ENCODE measurements at places on chromosomes 4 and X.

DNA sequence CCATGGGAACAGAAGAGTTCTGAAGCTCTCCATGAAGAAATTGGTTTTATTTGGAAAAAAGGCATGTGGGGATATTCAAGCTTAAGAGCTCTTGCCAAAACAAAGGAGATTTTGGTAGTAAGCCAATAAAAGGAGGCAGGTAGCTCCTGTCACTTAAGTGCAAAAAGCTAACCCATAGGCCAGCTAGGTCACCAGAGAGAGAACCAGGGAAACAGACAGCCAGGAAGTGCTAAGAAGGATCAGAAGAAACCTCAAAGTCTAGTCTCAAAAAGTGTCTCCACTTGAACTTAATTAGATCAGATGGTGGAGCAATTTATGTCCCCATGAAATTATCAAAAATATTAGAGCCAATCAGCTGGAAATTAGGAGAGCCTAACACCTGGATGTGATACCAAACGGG, 49.2 kb downstream of the CD40LG start:
- DNase-seq: no peak

- DNase-seq: no peak
Observed at GRCh38 chr4:20062054-20062453, 189.7 kb upstream of the SLIT2 start.

GRCh38 chr4:139988863-139989765, 164.9 kb downstream of the MAML3 start:
- DNase-seq: no peak

- peak; percentile 57 for DNase-seq
Observed at GRCh38 chrX:133792198-133792953, 193.0 kb downstream of the GPC3 start.

DNA sequence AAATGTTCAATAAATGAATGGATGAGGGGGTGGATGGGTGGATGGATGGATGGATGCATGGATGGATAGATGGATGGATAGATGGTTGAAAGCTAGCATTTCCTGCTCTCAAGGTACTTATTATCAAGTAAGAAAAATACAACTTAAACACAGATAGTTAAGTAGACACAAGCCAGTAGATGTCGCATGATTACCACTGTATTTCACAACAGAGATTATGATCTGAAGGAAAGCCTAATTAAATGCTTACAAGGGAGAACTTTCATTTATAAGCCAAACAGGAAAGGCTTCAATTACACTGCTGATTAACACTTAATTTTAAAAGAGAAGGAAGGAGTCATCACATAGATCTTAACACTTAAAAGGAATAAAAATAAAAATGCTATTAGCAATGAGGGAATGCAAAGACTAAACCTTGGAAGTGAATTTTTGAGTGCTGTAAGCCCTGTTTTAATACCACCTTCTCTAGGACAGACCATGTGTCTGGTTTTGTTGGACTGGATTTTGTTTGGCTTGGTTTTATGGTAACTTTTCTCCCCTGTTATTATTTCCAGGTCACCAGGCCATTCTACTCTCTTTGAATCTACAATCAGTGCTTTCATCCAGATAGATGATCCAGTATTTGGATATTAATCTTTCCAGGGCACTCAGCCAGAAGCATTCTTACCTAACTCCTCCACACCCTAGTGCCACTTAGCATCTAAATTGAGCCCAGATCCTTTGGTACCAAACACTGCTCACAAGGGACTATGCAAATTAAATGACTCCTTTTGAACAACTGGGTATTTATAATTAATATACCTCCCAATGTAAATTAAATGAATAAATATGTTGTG, 75.5 kb upstream of the SLC39A8 start:
- DNase-seq: no peak

DNA sequence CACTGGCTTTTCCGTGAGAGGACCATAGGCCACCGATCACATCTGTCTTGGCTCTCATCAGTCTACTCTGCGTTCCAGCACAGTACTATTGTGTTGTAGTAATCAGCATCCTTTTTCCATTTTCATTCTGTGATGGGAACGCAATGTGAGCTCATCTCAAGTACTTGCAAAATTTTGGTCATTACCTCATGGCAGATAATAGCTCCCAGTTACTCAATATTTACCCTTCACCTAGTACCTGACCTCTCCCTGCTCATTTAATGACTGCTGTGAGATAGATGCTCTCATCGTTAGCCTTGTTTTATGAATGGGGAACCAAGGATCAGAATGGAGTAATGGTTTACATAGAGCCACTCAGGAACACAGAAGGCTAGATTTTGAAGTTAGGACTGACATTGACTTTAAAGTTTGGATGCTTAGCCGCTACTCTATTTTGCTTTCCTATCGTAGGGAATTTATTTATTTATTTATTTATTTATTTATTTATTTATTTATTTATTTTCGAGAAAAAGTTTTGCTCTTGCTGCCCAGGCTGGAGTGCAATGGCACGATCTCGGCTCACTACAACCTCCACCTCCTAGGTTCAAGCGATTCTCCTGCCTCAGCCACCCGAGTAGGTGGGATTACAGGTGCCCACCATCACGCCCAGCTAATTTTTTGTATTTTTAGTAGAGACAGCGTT, 6.5 kb upstream of the GPR101 start:
- DNase-seq: no peak

DNA sequence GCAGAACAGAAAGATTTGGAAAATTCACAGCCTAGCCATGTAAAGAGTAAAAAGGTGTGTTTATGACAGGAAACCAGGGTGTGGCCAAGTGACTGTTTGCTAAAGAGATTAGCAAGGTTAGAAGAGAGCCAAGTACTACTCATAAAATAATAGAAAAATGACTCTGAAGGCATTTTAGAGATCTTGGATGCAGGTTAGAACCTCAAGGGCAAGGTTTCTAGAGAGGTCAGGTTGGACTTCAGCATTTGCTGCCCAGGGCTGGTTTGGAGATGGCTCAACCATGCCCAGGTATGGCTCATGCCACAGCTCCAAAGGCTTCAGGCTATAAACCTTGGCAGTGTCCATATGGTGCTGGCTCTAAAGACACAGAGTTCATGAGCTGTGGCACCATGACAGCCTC, 40.6 kb upstream of the ADGRA3 start:
- no peak for DNase-seq

GRCh38 chr4:168928346-168928745, 81.7 kb downstream of the CBR4 start:
- no peak for DNase-seq

DNA sequence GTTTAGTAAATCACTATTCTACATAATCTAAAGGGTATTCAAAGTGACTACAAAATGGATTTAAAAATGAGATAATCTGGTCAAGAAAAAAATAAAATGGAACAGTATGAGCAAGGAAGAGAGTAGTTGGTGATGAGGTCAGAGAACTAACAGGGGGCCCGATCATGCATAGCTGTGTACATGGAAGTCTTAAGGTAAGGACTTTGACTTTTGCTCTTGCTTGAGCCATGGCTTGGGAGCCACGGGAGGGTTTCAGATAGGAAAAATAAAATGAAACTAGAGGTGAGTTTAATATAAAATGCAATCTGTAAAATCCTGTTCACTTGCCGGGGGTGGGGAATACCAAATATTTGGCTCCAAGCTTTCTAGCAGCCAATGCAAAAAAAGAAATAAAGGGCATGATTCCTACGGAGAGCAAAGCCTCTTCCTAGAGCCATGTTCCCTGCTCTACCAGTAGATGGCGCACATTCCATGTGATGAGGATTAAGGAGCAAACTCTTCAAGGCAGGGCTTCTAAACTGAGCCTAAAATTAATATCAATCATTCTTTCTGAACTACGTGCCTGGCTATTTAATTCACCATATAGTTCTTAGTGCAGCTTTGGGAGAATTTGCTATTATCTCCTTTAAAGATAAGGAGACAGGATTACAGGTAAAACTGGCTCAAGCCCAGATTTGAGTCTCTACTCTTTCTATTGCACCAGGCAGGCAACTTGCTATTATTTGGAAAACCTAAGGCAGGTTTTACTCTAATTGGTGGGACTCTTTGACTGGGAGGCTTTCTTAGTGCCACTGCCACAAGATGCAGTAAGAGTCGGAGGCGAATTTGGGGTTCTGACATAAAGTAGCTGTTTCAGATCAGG, 6.8 kb upstream of the CLCN5 start:
- no peak for DNase-seq

DNA sequence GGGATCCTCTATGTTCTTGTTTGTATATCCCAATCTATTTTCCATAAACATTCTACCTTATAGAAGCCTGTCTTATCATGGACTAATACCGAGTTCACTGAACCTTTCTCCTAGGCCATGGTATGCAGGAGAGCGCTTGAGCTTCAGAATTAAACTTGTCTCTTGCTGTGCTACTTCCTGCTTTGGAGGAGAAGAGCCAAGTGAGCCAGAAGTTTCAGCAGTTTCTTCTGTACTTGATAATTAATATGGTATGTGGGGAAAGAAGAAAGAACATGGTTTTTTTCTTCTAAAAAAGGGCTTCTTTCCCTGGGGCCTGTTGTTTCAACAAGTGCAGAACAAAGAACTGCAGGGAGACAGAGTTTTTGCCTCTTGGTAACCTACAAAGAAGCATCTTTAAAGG, 172.8 kb downstream of the ATG4A start:
- DNase-seq: no peak

GRCh38 chr4:176034936-176035335, 30.7 kb upstream of the WDR17 start:
- no peak for DNase-seq

GRCh38 chr4:171650543-171650942, 162.7 kb upstream of the GALNTL6 start:
- no peak for DNase-seq

DNA sequence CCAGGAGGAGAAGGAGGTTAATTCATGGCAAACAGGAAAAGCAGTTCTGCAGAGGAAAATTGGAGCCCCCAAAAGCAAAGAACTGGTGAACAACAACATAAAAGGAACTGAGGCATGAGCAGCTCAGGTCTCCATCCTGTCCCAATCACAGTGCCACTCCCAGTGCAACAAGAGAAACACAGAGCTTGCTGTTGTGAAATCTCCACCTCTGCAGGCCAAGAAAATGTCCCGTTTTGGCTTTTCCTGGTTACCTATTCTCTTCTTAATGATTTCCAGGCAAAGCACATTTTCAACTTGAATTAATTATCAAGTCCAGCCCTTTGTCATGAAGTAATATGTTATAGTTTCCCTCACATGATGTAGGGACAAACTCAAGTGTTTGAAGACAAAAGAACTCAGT, 778 bp downstream of the C1QTNF7 start:
- DNase-seq: no peak

DNA sequence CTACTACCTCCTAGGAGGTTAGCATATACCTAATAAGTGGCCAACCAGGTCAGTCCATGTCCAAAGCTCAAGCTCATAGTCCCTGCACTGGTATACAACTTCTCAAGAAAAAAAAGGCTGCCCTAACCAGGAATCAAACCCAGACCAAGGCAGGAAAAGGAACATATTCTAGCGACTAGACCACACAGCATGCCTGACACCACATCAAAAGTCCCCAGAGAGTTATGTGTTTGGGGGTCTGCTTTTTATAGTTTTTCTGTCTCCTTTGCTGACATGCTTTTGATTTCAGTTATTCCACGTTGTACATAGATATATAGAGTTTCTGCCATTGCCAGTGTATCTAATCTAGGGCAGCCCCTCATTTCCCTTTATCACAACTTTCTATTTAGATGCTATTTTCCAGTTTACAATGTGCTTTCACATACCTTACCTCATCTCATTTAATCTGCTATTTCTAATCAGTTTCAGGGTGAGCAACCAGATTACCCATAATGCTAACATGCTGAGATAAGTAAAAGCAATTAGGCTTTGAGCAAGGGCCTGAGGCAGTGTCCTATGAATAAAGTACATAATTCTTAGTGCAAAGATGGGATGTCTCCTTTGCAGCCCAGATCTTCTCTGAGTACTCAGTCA, 17.8 kb downstream of the ARHGEF6 start:
- no peak for DNase-seq

All from right cardiac atrium (tissue), 5 donors.